Stimulated activated CD4-positive, alpha-beta T cell treated with anti-CD3 and anti-CD28 coated beads, Interleukin-15, amount 100 ng/mL, for 24 hours (primary cell): ENCODE measurements at places on chromosomes 7 and 10.

DNA sequence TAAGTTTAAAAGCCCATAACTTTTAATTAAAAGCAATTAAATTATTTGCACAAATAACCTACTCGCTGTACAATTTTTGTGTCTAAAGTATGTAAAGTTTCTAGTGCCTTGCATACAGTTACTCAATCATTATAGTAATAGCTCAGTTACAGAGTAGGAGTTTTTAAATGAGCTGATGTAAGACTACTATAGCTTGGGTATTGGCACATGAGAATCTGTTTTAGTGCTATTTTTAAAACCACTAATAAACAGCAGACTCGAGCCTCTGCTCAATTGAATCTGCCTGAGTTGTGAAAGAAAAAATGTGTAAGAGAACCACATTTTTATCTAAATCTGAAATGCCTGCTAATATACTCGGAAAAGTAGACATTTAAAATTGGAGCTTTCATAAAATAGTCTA is 31.1 kb downstream of the CTNNA3 start:
- no peak for DNase-seq

- DNase-seq: no peak
These were observed 74.8 kb upstream of the SP8 start for GRCh38 chr7:20861468-20861867.

GRCh38 chr10:95242581-95243317 is 48.1 kb downstream of the PDLIM1 start:
- peak; percentile 45 for DNase-seq

- DNase-seq: no peak
These were observed 14.8 kb downstream of the GRIFIN start for GRCh38 chr7:2461268-2462026.

DNA sequence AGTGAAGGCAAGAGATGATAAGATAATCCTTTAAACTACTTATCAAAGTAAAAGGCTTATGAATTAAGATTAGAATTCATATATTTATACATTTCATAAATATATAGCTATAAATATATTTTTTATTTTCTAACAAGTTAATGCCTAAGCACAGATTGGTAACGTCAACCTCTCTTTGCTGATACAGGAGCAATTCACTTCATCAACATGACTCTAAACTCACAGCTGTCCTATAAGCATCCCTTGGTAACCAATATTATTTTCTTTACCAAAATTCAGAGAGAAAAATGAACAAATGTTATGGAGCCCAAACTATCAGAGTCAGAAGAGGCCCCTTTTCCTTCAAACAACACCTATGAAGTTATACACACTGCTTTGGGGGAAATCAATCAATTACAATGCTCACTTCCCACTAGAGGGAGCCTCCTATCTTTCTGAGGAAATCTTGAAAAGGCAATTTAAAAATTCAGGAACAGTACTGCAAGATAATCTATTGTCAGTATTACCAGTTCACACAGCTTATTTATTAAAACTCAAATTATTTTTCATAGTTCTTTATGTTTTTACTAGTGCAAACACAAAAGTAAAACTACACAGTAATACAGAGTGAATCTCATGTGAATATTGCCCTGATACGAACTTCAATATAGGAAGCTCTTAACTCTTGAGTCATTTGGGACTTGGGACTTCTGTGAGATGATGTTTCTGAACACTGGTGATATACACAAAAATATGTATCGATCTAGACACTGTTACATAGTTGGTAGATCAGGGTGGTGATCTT is 51.0 kb upstream of the NOBOX start:
- no peak for DNase-seq

GRCh38 chr10:17904564-17904963 is 47.2 kb upstream of the SLC39A12 start:
- no peak for DNase-seq

DNA sequence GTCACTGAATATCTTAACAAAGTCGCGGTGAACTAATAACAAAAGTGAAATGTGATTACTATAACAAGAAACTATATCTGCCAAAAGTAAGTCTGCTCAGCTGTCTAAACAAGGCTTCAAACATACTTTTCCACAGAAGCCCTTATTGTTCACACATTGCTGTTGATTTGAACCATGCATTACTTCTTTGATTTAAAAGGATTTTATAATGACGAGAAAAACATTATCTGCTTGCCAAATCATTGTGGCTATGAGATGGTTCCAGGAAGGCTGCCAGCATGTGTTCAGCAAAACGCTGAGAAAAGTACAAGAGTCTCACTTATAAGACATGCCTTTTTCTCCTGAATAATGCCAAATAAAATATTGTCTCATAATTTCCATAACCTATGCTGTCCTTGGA is 24.4 kb downstream of the RNF133 start:
- no peak for DNase-seq

DNA sequence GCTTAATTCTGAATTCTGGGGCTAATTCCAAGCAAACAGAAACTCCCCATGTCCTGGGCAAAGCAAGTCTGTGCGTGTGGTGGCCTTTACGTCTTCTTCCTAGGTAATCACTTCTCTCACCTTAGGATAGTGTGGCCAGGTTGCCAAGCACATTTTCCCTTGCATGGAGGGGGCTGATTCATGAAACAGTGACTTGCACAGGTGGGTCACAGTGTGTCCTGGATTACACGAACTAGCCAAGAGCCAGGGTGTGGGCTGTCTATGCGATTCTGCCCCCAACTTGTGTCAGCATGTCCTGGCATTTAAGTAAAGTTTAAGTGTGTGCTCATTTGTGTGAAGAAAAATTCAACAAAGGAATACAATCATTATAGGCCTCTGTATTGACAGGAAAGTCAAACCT is 18.5 kb upstream of the SEM1 start:
- no peak for DNase-seq

DNA sequence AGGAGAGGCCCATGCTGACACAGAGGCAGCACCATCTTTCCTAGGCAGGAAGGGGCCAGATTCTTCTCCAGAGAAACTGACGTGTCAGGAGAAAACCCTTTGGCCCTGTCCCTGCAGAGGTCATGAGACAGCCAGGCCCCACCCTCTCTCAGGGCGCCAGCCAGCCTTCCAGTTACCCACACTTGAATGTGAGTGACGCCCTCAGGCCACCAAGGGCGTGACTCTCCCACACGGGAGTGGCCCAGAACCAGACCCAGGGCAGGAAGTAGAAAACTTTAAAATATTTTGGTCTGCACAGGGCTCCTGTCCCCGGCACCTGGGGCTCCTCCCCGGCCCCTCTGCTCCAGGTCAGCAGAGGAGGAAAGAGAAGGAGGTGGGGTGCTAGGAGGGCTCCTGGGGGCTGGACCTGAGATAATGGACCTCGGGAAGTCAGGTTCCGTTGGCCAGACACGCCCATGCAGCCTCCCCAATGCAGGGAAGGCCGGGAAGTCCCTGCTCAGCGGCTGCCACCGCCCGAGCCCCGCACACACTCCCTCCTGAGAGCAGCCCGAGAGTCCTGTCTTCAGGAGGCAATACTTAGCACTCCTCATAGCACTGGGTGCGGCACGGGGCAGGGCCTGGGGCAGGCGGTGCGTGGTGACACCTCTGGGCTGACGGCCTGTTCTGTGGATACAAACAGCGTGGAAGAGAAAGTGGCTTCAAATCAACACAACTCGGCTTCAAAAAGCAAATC is 67.0 kb upstream of the CFAP46 start:
- no peak for DNase-seq

- DNase-seq: peak; percentile 27
These were observed 254.9 kb downstream of the KIAA1217 start for GRCh38 chr10:24463611-24464426.

- DNase-seq: no peak
These were observed 39.8 kb downstream of the WBP1L start for GRCh38 chr10:102783568-102783967.

GRCh38 chr10:117470733-117471132 is 71.8 kb upstream of the EMX2 start:
- no peak for DNase-seq

DNA sequence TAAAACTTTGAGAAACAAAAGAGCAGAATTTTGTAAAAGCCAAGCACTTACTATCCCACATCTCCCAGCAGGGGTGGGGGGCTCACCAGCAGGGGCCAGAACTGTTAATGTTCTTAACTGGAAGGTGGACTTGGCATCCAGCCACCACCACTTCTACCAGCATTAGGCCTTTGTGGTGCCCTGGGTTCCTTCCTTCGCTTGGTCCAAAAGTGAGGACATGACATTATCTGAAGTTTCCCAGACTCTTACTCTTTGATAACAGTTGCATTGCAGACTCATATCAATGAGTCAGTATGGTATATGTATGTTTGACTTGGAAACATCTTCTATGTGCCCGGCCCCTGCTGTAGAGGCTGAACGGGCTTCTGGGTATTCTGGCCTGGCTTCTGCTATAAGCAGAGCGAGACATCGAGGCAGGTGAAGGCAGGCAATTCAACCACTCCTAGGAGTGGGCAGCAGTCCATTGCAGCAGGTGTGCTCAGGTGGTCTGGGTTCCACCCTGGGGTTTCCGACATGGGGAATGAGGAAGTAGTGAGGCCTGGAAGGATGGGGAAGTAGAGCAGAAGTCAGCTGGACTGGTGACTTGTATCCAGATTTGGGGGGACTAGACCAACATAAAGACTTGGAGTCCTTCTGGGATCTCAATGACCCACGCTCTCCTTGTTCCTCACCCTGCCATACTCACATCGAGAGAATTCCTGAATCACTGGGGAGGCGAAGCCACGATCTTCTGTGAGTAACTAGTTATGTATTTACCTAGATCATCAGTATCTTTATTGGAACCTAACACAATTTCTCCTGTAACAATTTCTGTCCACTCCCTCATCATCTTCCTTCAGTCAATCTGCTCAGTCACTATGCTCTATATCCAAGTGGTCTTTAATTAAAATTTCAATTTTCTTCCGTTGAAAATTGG is 4.1 kb downstream of the ZNF777 start:
- DNase-seq: no peak

- no peak for DNase-seq
These were observed 694 bp downstream of the C10orf62 start for GRCh38 chr10:97590082-97590747.

DNA sequence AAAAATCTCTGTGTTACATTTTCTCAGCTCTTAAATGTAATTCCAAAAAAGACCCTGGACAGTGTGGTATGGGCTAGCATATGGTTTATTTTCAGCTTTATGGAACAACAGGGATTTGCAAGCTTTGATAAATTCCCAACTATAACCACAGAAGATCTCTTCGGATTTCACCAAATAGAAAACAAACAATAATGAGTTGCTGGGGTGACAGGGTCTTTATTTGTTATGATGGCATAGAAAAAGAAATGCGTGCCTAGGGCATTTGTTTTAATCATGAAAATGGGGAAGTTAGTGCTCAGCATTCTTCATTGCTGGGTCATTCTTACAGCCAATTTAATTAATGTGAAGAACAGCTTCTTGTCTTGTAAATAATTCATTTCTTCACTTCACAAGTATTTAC is 139.0 kb downstream of the LRRN3 start:
- no peak for DNase-seq

GRCh38 chr7:142168746-142169145 is 57.2 kb downstream of the MGAM2 start:
- no peak for DNase-seq

GRCh38 chr7:43752411-43752810 is 6.1 kb upstream of the BLVRA start:
- no peak for DNase-seq

- DNase-seq: no peak
These were observed 1.9 kb upstream of the UNC5B start for GRCh38 chr10:71210542-71210871.

- DNase-seq: no peak
These were observed 39.3 kb downstream of the RAPGEF5 start for GRCh38 chr7:22317632-22318031.

DNA sequence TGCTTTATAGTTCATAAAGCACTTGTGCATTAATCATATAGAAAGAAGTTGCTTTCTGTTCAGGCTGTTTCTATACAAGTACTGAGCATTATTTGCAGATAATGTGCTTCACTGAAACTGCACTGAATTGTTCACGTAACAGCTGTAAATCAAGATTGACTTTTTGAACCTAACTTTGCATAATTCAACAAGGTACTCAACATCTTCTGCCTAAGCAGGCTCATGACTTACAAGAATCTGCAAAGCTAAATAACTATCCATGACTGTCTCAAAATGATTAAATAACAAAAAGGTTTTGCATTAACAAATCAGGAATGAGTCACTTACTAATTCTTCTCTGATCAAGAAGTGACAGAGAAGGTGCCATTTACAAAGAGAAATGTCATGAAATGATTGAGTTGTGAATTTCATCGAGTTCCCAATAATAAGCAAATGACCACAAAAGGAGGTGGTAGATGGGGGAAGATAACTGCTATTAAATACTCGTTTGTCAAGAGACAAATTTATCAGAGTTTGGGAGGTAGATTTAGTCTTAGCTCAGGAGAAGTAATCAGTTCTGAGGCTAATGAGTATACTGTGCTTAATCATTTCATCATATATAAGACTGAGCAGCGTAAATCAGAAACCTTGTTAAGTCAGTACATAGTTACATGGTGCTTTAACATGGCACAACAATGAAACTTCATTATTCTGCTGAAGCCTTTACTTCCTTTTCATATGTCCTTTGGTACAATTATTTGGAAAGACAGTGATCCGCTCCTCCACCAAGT is 161.3 kb upstream of the LRRN3 start:
- DNase-seq: no peak

- DNase-seq: no peak
These were observed 138.7 kb upstream of the SMIM30 start for GRCh38 chr7:113256883-113257531.

- no peak for DNase-seq
These were observed 21.8 kb downstream of the CFAP69 start for GRCh38 chr7:90266808-90267207.

DNA sequence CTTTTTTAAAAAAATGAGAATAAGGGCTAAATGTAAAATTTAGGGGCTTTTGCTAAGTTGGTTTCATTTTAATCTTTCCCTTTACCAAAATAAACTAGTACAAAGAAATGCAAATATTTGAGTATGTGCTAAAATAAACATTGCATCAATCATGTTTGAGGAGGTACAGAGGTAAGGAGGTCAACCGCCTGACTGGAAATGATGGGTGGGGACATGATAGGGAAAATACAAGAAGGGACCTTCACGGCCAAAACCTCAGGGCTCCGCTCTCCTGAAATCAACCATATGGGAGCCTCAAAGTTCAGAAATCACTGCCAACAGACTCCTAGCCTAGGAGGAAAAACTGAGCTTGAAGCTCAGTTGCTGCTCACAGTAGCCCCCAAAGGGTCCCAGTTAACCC is 207.6 kb downstream of the AHR start:
- no peak for DNase-seq

GRCh38 chr10:83122336-83122735 is 1017.0 kb upstream of the GHITM start:
- DNase-seq: no peak
